ENCODE measurements at places on chromosomes 6 and 20.

- DNase-seq: no peak
Observed at GRCh38 chr6:143896126-143896860, 32.0 kb downstream of the ZC2HC1B start.

GRCh38 chr6:52834481-52834880 is 6.1 kb downstream of the GSTA5 start:
- no peak for DNase-seq

DNA sequence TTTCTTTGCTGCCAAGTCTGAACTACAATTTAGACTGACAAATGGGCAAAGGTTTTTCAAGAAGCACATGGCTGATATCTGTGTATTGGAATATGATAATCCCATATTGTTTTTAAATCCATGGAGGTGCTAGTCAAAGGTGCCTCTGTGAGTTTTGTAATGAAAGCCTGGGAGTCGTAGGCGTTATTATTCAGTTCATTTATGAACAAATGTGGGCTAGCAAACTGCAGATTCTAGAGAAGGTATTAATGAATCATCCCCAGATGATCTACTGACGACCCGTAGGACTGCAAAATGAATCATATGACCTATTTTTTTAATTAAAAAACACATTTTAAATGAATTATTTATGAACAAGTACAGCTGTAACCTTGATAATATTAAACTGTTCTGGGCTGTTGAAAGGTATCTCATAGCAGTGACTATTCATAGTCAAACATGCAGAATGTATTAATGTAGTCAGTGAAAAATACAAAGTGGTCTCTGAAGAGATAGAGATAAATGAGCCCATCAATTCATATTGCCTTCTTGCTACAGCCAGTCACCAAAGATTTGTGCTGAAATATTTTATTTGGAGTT is 1317.8 kb upstream of the MAP3K7 start:
- no peak for DNase-seq

DNA sequence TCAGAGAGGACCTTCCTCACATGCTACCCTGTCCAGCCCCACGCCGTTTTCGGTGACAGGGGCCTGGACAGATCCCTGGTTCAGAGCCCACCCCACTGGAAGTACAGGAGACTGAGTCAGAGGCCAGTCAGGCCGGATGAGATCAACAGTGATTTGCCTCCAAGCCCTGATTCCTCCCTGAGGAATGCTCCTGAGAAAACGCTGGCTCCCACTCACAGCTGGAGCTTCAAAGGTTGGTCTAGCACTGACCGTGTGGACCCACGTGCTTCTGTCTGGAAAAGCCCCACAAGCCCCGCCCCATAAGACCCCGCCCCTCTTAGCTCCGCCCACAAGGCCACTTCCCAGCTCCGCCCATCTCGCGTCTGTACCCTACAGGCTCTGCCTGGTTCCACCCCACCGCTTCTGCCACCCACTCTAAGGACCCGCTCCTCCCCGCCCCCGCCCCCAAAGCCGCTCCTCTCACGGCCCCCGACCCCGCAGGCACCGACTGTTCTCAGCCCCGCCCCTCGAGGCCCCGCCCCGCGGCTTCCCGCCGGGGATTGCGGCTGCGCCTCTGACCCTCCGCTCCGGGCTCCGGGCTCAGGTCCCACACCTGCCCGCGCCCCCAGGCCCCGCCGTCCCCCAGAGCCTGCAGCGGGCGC is 64.9 kb upstream of the BHLHE23 start:
- DNase-seq: peak; percentile 47

DNA sequence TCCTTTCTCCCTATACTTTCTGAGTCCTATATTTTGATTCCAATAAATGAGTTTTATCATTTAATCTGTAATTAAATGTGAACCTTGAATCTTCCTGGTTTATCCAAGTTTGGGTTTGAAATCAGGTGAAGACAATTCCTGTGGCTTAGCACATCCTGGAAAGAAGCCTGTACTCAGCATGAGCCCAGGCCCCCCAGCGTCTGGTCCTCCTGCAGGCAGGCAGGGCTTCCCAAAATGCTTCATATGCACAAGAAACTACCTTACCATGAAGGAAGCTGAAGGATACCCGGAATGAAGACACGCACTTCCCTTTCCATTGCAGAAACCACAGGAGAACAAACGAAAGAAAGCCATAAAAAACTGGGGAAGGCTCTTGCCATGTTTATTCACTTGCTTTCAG is 157.4 kb upstream of the PDE10A start:
- no peak for DNase-seq
